Activated CD4-positive, alpha-beta T cell treated with anti-CD3 and anti-CD28 coated beads for 48 hours (primary cell): ENCODE measurements at places on chromosomes 5 and 9.

GRCh38 chr5:121919046-121919445, 42.7 kb upstream of the SRFBP1 start:
- no peak for DNase-seq

GRCh38 chr5:54548565-54548964, 31.0 kb downstream of the SNX18 start:
- no peak for DNase-seq

DNA sequence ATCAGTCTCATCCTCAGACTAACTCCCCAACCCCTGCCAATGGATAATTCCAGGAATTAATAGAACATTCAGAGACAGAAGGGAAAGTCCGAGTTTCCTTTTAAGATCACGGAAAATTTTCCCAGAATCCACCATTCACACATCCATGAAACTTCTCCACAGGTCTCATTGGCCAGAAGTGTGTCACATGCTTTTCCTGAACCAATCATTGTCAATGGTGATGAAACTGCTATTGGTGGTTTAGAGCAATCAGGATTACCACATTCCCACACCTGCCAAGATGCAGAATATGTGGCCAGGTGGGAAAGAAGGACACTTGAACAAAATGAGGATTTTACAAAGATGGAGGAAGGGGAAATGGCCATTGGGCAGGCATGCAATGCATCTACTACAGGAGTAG, 29.3 kb upstream of the SNX2 start:
- no peak for DNase-seq

- DNase-seq, result no peak
Observed at GRCh38 chr5:14316471-14316870, 173.3 kb downstream of the TRIO start.

- DNase-seq, result peak; percentile 21
Observed at GRCh38 chr5:73596705-73597328, 29.2 kb upstream of the ARHGEF28 start.

- DNase-seq, result no peak
Observed at GRCh38 chr5:59143926-59144333, 561.1 kb downstream of the RAB3C start.

GRCh38 chr9:124513376-124513994, 6.3 kb upstream of the NR5A1 start:
- DNase-seq, result no peak

DNA sequence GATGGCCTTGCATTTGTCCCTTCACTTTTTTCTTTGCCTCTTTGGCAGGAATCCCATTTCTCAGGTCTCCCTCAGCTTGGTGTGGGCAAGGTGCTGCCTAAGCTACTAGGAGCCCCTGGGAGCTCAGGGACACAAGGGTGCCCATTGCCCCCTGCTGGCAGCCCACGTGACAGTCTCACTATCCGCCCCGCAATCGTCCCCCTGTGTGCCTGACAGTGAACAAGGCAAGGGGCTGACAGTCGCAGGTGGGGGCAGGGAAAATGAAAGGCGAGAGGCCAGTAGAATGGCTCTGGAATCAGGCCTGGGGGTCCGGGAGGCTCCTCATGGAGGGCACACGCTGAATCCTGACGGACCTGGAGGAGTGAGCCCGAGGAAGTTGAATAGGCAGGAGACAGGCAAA, 2.0 kb upstream of the PCDH12 start:
- peak; percentile 49 for DNase-seq

GRCh38 chr5:120818128-120818527, 354.0 kb downstream of the PRR16 start:
- no peak for DNase-seq

DNA sequence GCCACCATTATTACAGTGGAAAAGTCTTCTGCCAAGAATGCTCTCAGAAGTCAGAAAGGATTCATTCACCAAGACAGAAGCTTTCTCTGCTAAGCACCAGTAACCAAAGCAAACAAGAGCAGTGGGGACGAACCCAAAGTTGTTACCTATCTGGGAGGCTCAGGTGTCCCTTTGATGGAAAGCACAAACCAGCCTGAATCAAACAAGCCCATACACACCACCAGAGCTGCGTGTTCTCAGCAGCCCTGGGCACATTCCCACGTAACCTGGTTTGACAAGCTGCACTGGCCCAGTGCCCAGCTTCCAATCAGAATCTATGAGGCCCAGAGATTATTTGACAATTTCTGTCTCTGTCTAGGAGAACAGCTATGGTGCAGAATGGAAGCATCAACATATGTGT, 252.6 kb downstream of the ACTL7B start:
- DNase-seq, result no peak

DNA sequence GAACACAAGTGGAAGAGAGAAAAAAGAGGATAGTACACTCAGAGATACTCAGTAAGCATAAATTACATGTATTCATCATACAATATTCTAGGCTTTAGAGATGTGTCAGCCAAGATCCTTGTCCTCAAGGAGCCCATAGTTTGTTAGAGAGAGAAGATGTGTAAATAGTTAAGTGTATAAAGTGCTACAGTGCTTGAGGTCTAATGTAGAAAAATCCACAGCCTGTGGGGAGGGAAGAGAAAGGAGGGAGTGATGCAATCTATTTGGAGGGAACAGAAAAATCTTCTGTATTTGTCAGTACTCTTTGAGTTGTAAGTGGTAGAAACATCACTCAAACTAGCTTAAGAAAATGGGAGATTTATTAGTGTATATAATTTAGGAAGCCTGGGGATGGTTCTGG, 81.9 kb downstream of the PALM2AKAP2 start:
- no peak for DNase-seq

DNA sequence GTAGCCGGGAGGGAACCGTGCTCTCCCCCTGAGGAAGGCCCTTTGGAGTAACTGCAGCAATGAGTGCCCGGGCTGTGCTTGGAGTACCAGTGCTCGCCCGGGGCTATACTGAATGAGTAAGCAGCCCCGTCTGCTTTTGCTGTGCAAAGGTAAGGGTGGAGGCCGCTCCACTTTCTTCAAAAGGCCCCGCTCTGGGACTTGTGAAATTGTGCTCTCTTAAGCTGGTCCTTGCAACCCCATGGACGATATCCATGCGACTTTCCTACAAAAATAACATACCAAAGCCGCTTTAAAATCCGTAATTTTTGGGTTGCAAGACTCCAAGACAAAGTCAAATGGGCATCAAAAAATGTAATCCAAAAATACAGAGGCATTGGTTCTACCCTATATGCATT, 578 bp upstream of the TNFAIP8 start:
- peak; percentile 67 for DNase-seq

- no peak for DNase-seq
Observed at GRCh38 chr5:113293068-113293974, 141.5 kb downstream of the TSSK1B start.

- DNase-seq, result peak; percentile 30
Observed at GRCh38 chr5:93607367-93608258, 24.6 kb downstream of the NR2F1 start.

- no peak for DNase-seq
Observed at GRCh38 chr5:107519900-107520354, 150.8 kb downstream of the EFNA5 start.

- DNase-seq, result no peak
Observed at GRCh38 chr9:107504585-107505455, 15.3 kb upstream of the KLF4 start.

DNA sequence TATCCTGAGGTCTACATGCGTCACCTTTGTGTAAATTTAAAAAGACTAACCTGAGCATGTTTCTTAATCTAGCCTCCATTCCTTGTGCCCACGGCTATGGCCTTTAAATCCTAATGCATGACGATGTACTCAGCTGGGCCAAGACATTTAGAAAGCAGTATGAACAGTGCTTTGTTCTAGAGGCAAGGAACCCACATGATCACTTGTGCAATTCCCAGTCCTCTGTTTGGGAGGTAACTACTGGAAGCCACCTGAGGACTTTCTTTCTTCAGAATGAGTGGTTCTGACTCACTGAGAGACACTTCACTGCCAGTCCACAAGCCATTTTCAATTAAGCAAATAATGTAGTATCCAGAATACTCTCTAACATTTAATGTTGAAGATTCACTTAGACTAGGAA, 181.3 kb downstream of the RAB3C start:
- no peak for DNase-seq

GRCh38 chr5:112006721-112007120, 249.7 kb upstream of the NREP start:
- no peak for DNase-seq

GRCh38 chr5:154644745-154645411, 110.3 kb upstream of the LARP1 start:
- no peak for DNase-seq

- no peak for DNase-seq
Observed at GRCh38 chr5:178471711-178472110, 118.5 kb downstream of the COL23A1 start.

GRCh38 chr5:128097224-128097623, 13.7 kb downstream of the SLC12A2 start:
- DNase-seq, result no peak

GRCh38 chr5:134813407-134813806, 32.4 kb upstream of the C5orf24 start:
- peak; percentile 16 for DNase-seq

GRCh38 chr9:87479801-87480201, 17.9 kb upstream of the DAPK1 start:
- peak; percentile 20 for DNase-seq

- no peak for DNase-seq
Observed at GRCh38 chr5:154722097-154722496, 33.1 kb upstream of the LARP1 start.

DNA sequence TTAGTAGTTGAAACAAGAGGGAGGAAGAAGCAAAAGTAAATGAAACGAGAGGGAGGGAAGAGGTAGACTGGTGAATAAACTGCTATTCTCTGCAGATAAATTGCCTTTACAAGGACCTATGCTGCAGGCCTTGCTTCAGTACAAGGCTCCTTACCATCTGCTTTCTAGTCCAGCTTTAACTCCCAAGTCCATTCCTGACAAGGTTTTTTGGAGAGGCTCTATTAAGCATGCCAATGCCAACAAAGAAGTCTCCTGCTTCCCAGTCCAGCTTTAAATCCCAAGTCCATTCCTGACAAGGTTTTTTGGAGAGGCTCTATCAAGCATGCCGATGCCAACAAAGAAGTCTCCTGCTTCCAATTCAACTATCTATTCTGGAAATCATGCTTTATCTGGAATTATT, 244.9 kb downstream of the GABRB2 start:
- no peak for DNase-seq

GRCh38 chr5:156522651-156523529, 195.9 kb downstream of the SGCD start:
- DNase-seq, result no peak

GRCh38 chr5:141848744-141849414, 29.3 kb downstream of the PCDH1 start:
- DNase-seq, result peak; percentile 66

GRCh38 chr5:124444147-124444775, 302.2 kb downstream of the ZNF608 start:
- no peak for DNase-seq

DNA sequence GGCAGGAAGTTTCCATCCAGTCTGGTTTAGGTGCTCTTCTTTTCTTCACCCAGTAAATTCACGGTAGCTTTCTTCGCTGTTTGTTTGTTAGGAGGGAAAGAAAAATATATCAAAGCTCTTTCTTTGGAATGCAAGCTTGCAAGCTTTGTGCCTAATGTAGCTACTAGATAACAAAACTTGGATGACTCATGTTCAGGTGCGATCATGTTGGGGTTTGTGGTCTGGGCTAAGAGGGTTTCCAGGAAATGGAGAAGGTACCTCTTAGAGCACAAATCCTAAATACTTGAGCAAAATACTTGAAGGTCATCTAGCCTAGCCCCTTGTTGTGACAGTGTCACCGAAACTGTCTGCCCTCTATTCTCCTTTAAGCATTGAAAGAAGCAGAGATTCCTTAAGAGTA, 17.7 kb downstream of the SRP19 start:
- DNase-seq, result peak; percentile 57

DNA sequence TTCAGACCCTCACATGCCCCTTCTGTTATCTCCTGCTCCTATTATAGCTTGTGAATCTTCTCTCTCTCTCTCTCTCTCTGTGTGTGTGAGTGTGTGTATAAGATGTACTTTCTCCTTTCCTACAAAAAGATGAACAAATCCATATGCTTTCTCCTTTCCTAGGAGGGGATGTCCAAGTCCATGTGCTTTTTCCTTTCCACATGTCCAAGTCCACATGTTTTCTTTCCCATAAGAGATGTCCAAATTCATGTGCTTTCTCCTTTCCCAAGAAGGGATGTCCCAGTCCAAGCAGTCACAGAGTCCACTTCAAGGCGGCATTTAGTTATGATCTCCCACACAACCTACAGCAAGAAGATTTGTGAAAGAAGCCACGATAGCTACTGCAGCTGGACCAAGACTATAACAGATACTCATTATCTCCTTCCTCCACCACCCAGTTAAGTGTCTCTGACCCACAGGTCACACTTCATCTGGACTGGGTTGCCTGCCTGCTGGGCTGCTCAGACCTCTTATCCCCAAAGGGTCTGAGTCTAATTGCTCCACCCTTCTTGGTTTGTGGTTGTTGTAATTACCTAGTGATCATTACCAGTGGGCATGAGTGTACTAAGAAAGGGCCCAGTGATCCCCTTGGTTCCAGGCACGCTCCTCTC, 18.4 kb upstream of the FOXI1 start:
- no peak for DNase-seq

GRCh38 chr5:80249901-80250300, 5.9 kb downstream of the SERINC5 start:
- DNase-seq, result no peak
